NCI-H2171 (cell line): ENCODE measurements at places on chromosomes 16 and 17.

DNA sequence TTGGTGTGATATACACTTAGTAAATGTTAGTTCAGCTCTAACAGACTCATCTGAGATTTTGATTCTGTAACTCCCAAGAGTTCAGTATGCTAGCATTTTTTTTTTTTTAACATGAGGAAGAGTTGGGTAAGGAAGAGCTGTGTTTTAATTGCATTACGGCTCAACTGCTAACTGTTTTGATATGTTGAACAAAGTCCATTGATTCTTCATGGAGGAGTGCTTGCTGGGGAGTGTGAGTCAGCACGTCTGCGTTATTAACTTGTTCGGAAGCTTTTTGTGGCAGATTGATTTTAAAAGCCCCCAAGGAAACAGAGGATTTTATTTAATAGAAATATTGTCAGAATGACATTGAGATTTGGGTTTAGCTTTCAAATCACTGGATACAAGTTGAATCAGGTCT is 45.8 kb downstream of the PITPNC1 start:
- DNase-seq = no peak

GRCh38 chr16:63690961-63691360 is 1430.9 kb downstream of the CDH11 start:
- no peak for DNase-seq

- DNase-seq = peak; percentile 99
Observed at GRCh38 chr17:58631523-58632323, 60.1 kb downstream of the TEX14 start.

- DNase-seq = no peak
Observed at GRCh38 chr16:17173281-17173680, 297.5 kb downstream of the XYLT1 start.

DNA sequence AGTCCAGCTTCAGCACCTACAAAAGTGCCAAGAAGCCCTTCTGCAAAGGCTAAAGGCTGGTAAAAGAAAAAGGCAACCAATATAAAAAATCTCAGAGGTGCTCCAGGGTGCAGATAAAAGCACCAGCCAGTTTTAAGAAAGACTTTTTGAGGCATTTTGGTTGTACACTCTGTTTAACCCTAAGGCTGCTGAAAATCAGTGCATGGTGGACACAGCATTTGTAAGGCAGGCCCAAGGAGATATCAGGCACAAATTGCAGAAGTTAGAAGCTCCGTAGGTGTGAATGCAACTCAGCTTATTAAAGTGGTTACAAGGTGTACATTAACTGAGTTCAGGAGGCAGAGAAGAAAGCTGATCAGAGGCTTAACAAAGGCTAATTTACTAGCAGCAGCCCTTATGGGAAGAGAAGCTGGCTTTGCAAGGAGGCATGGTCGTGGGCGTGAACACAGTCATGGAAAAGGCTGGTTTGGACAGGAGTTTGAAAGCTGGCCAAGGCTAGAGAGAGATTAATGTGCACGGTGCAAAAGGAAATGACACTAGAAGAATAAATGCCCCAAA is 21.1 kb downstream of the ACSM1 start:
- DNase-seq = no peak

- DNase-seq = no peak
Observed at GRCh38 chr16:20798364-20798763, 7.9 kb downstream of the ERI2 start.

- no peak for DNase-seq
Observed at GRCh38 chr17:40980117-40980516, 4.0 kb downstream of the KRT40 start.

GRCh38 chr17:58232707-58233156 is 5.7 kb upstream of the LPO start:
- no peak for DNase-seq

DNA sequence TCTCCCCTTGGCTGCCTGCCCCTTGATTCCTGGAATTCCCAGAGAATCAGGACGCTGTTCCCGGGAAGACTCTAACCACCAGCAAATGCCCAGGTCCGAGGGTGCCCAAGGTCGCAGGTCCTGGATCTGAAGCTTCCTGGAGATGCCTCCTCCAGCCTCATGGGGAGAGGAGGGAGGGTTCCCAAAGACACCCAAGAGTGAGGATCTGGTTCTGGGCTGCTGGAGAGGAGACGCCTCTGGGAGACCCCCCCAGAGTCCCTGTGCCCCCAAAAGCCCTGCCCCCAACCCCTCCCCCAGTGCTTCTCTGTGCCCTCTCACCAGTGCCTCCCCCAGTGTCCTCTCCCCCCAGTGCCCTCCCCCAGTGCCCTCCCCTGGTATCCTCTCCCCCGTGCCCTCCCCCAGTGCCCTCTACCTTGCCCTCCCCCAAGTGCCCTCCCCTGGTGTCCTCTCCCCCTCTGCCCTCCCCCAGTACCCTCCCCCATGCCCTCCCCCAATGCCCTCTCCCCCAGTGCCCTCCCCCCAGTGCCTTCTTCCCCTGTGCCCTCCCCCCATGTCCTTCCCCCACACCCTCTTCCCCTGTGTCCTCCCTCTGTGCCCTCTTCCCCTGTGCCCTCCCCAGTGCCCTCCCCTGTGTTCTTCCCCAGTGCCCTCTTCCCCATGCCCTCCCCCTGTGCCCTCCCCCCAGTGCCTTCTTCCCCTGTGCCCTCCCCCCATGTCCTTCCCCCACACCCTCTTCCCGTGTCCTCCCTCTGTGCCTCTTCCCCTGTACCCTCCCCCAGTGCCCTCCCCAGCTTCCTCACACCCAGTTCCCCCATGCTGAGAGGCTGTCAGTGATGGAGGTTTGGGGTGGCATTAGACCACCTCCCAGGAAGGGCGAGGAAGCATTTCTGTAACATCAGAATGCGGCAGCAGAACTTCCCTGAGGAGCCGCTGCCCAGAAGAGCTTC is 6.3 kb upstream of the SECTM1 start:
- DNase-seq = no peak

DNA sequence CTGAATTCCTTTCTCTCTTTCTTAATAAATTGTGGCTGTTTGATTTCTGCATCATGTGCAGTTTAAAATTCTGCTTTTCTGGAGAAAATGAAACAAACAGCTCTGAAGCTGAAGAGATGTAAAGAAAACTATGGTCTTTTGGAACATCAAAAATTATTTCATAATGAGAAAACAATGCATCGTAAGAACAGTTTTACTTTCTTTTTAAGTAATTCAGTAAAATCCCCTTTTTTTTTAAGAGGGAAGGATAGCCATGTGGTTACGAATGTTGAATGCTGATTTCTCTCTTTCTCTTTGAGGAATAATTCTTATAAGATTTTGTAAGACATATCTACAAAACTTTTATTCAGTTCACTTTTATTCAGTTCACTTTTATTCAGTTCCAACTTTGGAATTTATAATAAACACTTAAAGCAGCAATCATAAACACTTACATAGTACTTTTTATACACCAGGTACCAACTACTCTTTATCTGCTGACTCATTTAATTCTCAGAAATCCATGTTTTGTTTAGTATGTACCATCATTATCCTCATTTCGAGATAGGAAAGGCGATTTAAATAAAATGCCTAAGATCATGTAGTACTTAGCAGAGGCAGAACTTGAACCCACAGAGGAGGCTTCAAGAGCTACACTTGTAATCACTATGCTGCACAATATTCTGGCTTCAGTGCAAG is 26.6 kb downstream of the CNTNAP4 start:
- no peak for DNase-seq

- DNase-seq = no peak
Observed at GRCh38 chr17:2192367-2193057, 111.1 kb downstream of the SMG6 start.

- no peak for DNase-seq
Observed at GRCh38 chr16:62060089-62060488, 23.9 kb upstream of the CDH8 start.

DNA sequence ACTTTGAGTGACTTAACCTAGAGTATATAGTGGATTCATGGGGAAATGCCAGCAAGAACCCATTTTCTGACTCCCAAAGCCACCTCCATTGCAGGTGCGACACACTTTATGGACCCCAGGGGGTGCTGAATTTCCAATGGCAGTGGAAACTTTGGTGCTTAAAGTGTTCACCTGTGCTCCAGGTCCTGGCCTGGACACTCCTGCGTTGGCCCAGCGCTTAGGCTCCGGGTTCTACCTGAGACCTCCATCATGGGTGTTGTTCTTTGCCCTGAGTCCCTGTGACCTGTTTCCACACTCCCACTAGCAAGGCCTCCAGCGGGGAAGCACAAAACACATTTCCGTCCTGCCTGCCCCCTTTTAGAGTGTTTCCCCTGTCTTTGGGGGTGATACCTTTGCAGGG is 3.0 kb downstream of the CCNF start:
- DNase-seq = no peak

- DNase-seq = no peak
Observed at GRCh38 chr17:65202844-65203571, 65.8 kb downstream of the RGS9 start.

- peak; percentile 25 for DNase-seq
Observed at GRCh38 chr17:42179911-42180410, 981 bp downstream of the KCNH4 start.

DNA sequence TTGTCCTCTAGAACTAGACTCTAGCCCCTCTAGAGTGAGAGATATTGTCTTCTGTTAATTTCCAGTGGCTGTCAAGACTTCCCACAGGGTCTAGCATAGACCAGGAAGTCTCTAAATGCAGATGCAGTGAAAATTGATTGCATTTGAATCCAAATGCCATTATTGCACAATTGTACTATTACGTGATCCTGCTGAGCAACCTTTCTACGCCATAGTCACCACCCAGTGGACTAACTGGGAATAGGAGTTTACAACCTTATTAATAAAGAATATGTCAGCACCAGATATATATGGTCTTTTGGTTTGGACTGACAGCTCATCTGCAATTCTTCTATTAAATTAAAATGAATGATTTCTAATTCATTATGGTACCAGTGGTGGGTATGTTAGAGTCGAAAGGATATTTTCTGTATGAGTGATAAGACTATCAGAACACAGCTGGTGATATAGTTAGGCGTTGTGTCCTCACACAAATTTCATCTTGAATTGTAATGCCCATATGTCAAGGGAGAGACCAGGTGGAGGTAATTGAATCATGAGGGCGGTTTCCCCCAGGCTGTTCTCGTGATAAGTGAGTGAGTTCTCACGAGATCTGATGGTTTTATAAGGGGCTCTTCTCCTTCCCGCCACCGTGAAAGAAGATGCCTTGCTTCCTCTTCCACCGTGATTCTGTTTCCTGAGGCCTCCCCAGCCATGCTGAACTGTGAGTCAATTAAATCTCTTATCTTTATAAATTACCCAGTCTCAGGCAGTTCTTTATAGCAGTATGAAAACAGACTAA is 138.9 kb upstream of the CA10 start:
- DNase-seq = no peak

DNA sequence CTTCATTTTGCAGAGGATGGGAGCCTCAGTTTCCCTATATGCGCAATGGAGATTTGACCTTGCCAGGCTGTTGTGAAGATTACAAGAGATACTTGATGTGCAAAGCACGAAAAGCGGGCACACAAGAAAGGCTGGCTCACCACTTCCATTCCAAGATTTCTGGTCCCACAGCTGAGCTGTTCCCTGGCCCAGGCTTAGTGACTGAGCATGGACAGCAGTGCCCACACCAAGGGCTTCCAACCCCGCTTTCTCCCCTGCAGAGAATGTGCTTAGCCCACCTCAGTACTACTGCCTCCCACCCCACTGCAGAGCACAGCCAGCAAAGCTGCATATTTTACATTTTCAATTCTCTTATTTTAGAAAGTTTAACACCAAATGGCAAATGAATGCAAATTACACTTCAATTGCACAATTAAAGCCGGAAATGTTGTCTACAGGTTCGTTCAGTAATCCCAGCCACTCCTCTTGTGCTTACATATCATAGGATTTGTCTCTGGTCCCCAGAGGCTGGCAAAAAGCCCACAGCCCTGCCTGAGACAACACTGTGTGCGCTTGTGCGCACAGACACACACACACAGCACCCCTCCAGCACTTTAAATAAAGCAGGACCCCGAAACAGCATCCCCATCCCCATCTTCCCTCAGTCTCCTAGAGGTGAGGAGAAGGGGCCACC is 51.8 kb downstream of the VAC14 start:
- no peak for DNase-seq

GRCh38 chr16:84044118-84044488 is 1.5 kb upstream of the SLC38A8 start:
- no peak for DNase-seq

DNA sequence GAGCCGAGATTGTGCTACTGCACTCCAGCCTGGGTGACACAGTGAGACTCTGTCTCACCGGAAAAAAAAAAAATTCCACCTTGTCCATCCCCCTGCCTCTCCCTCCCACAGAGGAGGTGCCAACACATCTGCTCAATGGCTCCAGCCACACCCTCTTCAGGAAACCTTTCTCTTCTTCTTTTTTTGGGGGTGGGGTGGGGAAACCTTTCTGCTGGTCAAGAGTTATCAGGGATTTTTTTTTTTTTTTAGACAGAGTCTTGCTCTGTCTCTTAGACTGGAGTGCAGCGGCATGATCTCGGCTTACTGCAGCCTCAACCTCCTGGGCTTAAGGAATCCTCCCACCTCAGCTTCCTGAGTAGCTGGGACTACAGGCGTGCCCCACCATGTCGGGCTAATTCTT is 18.7 kb downstream of the TNS4 start:
- DNase-seq = no peak

DNA sequence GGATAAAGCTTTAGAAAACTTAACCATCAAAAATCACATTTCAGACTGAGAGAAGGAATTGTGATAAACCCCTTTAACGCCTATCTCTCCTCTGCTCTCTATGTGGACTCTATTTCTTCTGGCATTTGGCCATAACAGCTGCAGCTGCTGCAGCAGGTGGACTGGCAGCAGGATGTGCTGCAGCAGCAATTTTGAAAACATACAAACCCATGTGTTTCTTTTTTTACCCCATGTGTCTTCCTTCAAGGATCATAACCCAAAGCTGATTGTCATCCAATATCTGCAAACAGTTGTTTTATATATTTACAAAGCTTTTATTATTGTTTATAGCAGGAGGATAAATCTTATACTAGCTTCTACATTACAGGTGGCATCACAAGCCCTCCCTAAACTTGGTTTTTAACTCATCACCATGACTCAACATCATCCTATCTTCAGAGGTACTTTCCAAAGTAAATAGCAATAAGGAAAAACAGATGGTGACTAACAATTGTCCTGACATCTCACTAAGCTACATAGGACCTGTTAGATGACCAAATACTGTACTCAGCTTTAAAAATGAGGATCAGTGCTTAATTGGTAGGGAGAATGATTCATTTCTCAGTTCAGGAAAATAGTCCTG is 14.5 kb upstream of the KRTAP9-2 start:
- DNase-seq = no peak

DNA sequence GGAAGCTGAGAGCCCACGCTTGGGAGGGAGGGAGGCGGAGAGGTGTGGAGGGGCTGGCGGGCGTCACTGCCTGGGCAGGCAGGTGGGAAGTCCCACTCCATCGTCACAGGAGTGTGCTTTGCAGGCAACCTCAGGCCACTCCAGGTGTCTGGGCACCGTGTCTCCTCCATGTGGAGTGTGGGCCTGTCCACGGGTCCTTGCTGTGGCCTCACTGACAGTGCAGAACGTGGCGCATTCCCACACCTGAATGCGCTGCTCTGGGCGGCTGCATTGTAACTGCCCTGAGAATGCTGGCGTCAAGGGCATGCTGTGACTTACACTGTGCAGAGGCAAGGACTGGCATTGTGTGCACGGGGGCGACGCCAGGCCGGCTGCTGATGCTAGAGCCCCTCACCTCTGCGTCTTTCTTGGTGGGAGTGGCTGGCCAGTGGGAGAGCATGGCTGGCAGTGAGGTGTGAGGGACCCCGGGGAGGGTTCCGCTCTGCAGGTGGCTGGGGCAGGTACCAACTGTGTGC is 66.4 kb downstream of the BANP start:
- no peak for DNase-seq

- peak; percentile 80 for DNase-seq
Observed at GRCh38 chr17:2336852-2337543, at the start of gene SGSM2. Gene SGSM2, plus strand, starts transcription at chr17:2337501. Its CDS starts 188 bp downstream, at chr17:2337689.
